ENCODE measurements at places on chromosomes 11 and 22.

DNA sequence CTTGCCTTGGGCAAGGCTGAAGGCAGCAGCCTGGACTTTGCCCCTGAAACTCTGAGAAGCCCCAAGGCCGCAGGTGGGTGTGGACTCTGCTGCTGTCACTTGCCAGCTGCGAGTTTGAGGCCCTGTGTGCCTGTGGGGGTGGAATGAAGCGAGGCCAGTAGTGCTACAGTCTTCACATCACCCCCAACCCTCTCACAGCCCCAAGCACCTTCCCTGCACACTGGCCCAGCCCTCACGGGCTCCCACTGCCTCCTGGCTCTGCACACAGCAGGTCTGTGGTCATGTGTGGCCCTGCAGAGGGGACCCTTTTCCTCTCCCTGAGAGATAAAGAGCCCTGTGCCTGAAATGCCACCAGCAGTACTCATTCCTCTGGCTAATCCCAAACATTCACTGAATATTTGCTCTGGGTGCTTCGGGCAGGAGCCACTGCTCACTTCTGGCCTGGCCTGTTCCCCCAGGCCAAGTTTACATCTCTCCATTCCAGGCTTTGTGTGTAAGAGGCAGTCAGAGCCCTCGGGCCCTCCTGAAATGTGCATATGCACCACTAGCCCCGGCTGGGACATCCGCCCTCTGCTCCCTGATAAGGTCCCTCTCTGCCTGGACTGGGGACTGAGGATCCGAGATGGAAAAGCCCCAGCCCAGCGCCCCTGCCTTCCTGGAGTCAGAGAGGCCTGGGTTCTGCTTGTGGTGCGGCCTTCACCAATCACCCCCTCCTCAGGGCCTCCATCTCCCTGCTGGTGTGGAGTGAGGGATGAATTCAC is 17.7 kb downstream of the MGAT3 start:
- no peak for DNase-seq

DNA sequence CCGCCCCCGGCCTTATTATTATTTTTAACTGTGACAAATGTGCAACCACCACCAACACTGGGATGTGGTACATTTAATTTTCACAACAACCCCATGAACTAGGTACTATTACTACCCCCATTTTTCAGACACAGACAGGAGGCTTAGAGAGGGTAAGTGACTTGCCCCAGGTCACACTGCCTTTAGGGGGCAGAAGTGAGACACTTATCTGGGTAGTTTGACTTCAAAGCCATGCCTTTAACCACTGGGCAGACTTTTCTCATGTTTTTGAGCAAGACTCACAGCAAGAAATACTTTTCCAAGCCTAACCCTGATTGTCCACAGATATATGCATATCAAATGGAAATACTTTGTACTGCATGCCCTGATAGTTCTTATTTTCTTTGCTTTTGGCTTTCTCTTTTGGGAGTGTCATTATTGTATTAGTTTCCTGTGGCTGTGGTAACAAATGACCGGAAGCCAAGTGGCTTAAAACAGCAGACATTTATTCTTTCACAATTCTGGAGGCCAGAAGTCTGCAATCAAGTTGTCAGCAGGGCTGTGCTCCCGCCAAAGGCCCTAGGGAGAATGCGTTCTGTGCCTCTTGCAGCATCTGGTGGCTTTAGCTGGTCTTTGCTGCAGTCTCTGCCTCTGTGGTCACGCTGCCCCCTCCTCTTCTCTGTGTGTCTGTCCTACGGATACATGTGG is 110.8 kb downstream of the GRIK4 start:
- no peak for DNase-seq

DNA sequence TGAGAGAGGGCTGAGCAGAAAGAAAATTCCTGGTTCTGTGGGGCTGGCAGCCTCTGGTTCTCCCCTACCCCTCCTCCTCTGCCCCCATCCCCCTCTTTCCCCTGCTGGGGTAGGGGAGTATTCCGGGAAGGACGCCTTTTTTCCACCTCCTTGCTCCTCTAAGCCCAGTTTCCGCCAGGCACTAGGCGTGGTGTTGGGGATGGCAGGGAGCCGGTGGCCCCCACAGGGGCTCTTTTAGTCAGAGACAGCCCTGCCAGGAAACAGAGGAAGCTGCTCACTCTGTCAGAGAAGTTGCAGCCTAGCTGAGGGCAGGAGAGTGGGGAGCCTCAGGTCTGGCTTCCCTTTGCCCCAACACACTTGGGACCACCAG is 15.6 kb upstream of the ARHGEF17 start:
- no peak for DNase-seq

GRCh38 chr11:6417907-6418556 is 862 bp downstream of the APBB1 start:
- DNase-seq: no peak

- DNase-seq: no peak
Measured at GRCh38 chr11:35856259-35856658, 87.6 kb upstream of the LDLRAD3 start.

DNA sequence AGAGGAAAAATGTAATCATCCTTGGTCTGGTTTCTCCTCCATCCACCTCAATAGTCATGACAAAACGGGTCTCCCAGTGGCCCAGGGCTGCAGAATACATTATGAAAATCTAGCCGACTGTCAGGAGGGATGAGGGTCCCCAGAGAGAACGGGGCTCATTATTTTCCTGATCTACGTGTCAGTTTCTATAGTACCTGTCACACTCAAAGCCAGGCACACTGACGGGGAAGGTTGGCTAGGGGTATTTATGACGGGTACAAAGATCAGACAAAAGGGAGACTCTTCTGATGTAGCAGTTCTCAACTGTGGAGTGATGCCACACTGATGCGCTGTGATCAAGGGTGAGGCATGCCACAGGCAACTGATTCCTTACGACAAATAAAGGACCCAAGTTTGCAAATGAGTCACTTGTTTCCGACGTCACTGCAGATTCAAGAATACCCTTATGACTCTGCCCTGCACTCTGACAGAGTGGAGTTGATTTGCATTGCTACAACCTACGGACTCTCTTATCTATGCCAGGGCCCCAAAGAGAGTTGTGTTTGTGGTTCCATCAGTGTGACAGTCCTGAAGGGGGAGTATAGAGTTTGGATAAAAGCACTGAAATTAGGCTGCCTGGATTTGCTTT is 188.2 kb upstream of the TBCEL start:
- peak; percentile 29 for DNase-seq

DNA sequence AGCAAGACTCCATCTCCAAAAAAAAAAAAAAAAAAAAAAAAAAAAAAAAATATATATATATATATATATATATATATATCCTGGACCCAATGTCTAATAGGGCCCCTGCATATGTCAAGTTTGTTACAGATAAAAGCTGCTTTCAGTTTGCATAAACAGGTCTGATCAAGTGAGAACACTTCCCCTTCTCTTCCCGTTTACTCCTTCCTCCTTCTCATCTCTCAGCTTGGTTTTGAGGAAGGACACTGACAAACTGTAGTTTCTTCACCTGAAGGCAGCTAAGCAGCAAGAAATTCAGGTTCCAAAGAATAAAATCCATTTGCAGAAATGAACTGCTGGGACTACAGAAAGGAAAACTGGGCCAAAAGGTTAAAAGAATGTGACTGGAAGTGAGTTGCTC is 11.7 kb downstream of the THOC5 start:
- no peak for DNase-seq

DNA sequence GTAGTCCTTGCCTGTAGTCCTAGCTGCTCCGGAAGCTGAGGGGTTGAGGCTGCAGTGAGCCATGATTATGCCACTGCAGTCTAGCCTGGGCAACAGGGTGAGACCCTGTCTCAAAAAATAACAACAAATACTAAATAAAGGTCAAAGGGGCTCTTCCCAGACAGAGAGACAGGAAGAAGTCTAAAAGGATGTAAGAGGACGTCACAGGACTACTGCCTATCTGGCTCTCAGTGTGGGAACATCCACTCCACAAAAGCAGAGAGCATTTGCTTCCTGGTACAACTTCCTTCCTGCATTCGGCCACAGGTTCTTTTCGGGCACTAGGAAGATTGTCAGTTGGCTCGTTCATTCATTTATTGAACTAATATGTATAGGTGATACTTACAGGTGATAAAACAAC is 110.6 kb downstream of the SGSM3 start:
- DNase-seq: no peak

DNA sequence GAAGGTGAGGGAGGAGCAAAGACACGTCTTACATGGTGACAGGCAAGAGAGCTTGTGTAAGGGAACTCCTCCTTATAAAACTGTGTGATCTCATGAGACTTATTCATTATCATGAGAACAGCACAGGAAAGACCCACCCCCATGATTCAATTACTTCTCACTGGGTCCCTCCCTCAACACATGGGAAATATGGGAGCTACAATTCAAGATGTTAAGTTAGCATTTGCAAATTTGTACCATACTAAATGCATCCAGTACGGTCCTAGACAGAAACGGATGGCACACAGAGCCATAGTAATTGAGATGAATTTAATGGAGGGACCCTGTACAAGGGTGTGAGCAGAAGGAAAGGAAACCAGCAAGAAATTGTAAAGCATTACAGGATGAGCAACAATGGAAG is 765.8 kb upstream of the API5 start:
- DNase-seq: no peak
